ENCODE measurements at places on chromosomes 7 and 10. TPM values are rescaled to one million over a fixed set of nuclear protein-coding genes. Genes with fewer than 3 reads are reported as not detected.

The HELLS gene
- 11.7 TPM for total RNA-seq

The ITGB8 gene
- total RNA-seq, result 1.3 TPM

The TEX36 gene
- not detected for total RNA-seq

The NME8 gene
- total RNA-seq, result not detected

The LRMDA gene
- 3.5 TPM for total RNA-seq

The KDM7A gene
- 5.8 TPM for total RNA-seq

The ATOH7 gene
- not detected for total RNA-seq

The BUD23 gene
- 43.4 TPM for total RNA-seq

The ZNF777 gene
- total RNA-seq, result 15.2 TPM

The CYP2C9 gene
- not detected for total RNA-seq

The EBF3 gene
- total RNA-seq, result not detected

The SLC16A12 gene
- total RNA-seq, result 2.6 TPM

The LAMB4 gene
- total RNA-seq, result not detected

The WDFY4 gene
- total RNA-seq, result not detected

The HKDC1 gene
- total RNA-seq, result 4.0 TPM

The FEZF1 gene
- not detected for total RNA-seq

The MSS51 gene
- 1.4 TPM for total RNA-seq

The ABCB4 gene
- 0.15 TPM for total RNA-seq

The FOXI2 gene
- total RNA-seq, result not detected

The BAG3 gene
- total RNA-seq, result 62.0 TPM

The TACR2 gene
- total RNA-seq, result not detected

The OR2A1 gene
- not detected for total RNA-seq

The NEUROD6 gene
- total RNA-seq, result not detected

The CC2D2B gene
- total RNA-seq, result 0.30 TPM
